ENCODE measurements at places on chromosomes 1 and 21.

- no peak for DNase-seq
Measured at GRCh38 chr1:175278734-175279116, 86.1 kb upstream of the KIAA0040 start.

DNA sequence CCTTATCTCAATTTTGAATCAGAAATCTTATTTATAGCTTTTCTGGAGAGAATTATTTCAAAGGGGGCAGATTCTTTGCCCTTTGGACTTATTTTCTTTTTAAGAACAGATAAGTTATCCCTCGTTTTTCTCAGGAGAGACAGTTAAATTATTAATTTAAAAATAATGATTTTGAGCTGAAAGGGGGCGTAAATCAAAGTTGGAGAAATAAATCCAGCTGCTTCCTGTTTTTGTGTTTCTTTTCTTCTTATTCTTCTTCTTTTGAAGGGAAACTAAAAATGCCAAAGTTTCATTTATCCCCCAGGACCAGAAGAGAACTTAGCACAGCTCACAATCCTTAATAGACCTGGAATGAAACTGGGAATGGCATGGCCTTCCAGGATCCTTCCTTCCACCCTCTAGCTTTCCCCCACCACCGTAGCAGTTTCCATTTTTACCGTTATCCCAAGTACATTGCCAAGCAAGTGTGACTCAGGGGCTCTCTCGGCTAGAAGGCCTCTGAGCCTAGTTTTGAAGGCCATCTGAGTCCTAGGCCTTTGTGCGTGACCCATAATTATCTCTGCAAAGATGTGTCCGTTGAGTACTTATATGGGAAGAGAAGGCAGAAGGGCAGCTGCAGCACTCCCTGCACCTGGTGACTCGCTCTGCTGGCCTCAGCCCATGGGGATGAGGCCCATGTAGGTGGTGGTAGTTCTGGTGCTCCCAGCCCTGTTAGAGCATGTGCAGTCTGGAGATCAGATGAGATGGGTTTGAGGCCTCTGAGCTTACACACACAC, 181.7 kb downstream of the ROR1 start:
- DNase-seq = no peak

GRCh38 chr1:66247415-66248208, 286.3 kb upstream of the SGIP1 start:
- no peak for DNase-seq

GRCh38 chr1:11913291-11913690, 12.9 kb downstream of the KIAA2013 start:
- DNase-seq = no peak

DNA sequence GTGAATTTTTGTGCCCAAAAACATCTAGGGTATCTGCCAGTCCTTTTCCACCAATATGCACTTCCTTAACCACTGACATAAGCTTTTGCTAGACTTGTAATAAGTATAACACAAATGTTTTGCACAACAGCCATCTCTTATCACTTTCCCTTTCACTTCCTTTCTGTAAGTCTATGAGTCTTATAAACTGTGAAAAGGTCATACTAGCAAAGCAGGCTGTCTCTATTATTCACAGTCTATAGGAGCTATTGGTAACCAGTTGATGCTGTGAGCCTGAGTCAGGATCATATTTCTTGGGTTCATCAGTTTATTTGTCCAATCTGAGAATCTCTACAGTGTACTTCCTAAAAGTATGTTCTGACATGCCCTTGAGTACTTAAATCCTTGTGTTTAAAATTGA, 172.6 kb downstream of the CHRM3 start:
- DNase-seq = no peak

DNA sequence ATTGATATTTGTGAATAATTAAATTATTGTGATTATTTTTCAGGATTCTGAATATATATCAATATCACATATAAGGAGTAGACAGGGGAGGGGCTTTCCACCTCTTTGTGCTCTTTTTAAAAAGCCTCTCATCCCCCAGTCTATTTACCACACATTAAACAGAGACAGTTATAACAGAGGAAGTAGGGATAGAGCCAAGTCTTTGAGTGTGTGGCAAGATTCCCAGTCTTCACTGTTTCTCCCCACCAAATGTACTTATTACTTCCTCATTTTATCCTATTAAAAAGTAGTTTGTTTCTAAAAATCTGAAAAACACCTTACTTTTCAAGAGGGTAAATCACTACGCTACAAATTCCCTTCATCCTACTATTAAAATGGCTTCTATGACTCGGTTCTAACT, 46.7 kb downstream of the EPS15 start:
- DNase-seq = no peak

GRCh38 chr1:43382027-43382779, 7.4 kb downstream of the MED8 start:
- DNase-seq = peak; percentile 41

DNA sequence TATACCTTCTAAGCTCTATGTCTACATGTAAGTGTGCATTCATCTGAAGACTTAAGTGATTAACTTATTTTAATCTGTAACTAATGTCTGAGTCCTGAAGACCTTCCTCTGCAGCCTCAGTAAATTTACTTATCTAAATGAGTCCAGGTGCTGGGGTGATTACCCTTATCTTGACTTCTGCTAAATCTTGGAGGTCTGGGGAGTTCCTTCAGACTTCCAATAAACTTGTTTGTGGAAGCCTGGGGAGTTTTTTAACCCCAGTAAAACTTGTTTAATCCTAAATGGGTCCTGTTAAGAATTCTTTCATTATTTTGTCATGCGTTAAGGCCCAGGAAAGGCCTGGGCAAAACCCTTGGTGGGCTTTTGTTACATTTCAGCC, 37.0 kb downstream of the RSPH1 start:
- DNase-seq = no peak

- DNase-seq = no peak
Measured at GRCh38 chr1:199855580-199855979, 171.9 kb upstream of the NR5A2 start.

DNA sequence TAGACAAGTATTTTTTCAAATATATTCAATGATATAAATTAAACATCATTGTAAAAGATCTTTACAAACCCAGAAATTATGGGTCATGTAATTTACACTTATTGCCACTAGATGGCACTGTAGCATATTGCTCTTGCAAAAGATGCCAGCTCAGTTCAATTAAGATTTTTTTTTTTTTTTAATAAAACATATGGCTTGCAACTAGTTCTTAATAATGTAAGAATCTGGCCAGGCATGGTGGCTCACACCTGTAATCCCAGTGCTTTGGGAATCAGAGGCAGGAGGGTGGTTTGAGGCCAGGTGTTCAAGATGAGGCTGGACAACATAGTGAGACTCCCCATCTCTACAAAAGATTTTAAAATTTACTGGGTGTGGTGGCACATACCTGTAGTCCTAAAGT, 49.4 kb upstream of the DESI2 start:
- no peak for DNase-seq

DNA sequence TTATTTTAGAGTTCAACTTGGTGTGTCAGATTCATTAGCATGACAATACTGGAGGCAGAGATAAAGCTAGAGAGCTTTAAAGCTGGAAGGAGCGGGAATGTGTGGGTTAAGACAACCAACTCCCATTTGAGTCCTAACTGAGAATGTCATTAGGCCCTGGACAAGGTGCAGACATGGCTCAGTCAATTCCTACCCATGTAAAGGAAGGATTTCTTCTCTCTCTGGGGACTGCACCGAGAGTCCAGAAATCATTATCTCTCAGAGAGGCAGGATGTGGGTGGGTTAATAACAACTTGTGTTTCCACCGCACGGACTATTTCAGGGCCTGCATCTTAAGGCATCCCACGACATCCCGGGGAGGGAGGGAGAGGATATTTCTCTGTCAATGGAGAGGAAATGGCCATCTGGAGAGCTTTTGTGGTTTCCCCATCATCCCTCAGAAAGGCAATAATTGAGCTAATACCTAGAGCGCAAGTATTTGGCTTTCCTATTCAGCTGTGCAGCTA, 46.7 kb upstream of the SARS1 start:
- DNase-seq = no peak

DNA sequence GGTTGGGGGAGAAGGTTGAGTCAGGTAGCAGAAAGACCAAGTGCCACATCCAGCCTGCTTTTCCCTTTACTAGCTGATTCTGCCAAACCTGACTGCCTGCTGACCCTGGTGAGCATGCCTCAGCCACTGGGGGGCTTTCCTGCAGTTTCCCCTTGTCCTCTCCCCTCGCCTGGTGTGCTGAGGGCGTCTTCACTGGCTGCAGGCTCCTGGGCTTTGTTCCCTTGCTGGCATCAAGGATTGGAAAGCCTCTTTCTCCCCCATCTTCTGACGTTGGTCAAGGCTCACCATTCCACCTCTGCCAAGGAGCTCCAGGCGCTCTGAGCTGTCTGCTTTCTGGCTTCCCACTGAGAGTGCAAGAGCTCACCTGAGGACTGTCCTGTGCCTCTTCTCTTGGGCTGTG, 28.4 kb downstream of the MAN1C1 start:
- no peak for DNase-seq

DNA sequence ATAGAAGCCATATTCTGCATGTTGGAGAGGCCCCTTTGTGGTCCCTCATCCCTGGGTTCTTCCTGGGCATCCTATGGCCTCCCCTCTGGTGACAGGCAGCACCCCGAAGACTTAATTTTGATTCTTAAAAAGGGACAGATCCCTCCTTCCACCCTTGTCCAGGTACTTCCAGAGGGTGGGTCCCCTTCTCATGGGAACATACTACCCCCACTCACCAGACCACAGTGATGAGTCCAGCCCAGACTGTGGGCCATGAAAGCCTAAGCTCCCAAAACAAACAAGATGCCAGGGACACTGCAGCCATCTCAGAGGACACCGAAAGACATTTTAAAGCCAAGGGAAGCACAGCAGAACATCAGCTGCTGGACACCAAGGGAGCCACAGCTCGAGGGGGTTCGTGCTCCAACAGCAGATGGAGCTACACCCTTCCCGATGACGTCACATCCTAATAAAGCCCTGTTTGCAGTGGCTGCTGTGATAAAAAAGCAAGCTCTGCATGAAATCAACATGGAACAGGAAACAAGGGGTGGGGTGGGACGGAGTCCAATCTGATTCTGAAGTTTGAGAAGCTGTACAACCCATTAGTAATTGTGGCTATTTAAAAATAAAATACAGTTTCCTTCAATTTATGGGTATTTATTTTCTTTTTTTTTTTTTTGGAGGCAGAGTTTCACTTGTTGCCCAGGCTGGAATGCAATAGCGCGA, 32.4 kb downstream of the GNB1 start:
- DNase-seq = no peak

GRCh38 chr1:40531381-40532061, at the start of gene ZNF684:
Gene ZNF684, plus strand, starts transcription at chr1:40531637. Its CDS starts 1,530 bp downstream, at chr1:40533167.
- DNase-seq = peak; percentile 86

DNA sequence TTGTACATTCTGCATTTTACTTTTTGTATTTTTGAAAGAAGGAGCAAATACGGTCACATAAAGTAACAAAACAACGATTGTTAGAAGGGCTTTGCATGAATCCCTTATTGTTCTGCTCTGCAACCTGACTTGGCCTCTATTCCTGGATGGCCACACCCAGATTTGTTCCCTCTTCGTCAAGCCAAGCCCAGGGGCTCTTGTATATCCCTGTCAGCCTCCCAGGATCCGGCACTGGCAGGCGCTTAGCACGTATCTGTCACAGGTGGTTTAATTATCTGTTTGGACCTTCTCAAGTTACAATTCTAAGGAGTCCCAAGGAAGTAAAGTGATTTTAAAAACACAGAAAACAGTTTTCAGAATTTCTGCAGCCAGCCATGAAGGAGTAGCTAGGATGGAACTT, 28.0 kb downstream of the CRYAA start:
- no peak for DNase-seq

GRCh38 chr1:214923278-214923915, 159.1 kb upstream of the KCNK2 start:
- DNase-seq = no peak

GRCh38 chr1:24118410-24119242, 6.7 kb upstream of the MYOM3 start:
- no peak for DNase-seq

DNA sequence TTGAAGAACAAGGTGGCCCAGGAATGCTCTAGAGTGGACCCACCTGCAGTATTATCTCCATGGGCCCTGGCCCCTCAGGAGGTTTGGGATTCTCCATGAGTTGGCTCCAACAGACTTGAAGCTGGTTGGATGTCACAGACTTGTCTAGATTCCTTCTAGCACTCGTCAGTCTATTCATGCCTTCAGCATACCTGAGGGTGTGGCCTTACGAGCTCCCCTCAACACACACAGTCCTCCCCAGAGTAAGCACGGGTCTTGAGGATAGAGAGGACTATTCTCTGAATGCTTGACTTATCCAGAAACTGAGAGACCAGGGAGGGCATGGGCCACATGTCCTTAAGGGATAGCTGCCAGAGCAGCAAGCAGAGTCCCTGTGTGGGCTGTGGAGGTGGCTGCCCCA, 45.9 kb upstream of the COL6A1 start:
- DNase-seq = no peak

DNA sequence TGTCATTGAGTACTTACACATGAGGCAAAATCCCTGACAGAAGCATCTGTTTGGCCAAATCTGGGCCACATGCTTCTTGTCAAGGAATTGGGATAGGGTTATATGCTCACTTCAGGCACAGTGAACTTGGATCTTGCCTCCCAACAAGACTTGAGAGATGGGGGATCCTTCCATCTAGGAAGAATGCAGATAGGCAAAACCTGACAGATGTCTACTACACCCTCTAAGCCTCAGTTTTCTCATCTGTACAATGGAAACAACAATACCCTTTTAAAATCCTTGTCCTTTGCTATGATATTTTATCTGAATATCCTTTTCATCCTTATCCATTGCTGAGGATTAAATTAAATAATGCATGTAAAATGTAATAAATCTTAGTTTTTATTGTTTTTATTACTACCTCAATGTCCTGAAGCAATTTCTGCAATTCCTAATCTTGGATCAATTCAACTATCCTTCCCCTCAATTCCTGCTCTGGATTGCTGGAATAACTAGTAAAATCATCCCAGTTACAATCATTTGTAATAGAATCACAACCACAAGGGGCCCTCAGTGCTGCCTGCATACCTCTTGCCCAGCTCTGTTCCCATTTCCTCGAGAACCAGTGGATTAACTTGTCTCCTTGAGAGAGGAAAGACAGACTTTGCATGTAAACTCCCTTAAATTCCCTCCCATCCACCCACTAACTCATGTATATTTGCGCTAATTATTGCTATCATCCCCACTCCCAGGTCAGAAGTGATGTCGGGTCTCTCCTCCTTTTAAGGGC, 8.1 kb upstream of the XPR1 start:
- DNase-seq = no peak

- no peak for DNase-seq
Measured at GRCh38 chr1:223245983-223246382, 102.9 kb upstream of the TLR5 start.

Data from substantia nigra (tissue), 51 donors.